ENCODE measurements at places on chromosomes 3 and 15.
A peak's percentile ranks its signal among the peaks of the same experiment; 100 is the strongest.

DNA sequence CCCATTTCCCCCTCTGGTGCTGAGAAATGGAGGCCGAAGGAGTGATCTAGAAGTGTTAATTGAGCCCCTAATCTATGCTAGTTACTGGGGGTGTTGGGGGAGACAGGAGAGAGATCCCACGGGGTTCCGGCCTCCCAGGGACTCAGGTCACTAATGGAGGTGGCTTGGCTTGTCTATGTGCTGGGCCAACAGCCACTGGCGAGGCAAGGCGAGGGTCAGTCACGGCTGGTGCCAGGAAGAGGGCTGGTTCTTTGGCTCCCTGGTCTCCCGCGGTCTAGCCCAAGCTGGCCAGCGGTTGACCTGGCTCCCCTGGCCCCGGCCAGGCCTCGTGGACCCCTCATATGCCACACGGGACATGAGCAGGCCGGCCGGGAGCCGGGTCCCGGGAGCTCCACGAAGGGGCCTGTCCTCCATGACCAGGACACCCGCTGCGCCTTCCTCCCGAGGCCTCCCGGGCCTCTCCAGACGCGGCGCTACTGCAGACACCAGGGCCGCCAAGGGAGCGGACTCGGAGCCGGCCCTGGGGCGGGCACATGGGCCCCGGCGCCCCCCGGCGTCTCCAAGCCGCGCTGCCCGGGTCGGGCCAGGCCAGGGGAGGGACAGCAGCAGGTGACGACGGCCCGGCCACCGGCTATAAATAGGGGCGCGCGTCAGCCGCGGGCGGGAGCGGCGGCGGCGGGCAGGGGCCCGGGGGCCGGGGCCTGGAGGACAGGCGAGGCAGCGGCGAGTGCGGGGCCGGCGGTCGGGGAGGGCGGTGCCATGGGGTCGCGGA lies at the start of gene ALPK3:
ALPK3 (plus strand) TSS at position 663 of the 772 bp plus-strand sequence; CDS start at position 760, 97 bp downstream.
- no peak for DNase-seq

DNA sequence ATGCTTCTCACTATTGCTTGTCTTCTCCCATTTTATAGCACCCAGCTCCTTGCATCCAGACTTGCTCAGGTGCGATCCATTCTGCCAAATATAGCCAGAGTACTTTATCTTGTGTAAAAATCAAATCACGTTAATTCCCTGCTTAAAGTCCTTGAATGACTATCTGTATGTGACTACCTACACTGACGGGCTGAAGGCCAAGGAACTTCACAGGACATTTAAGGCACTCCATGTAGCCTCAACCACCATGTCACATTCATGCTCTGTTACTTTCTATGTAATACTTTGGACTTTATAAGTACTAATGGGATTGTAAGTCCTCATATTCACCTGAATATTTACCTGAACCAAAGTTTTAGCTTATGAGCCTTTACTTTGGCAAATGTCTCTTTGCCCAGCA lies 489.9 kb downstream of the MECOM start:
- no peak for DNase-seq

- DNase-seq = no peak
Measured at GRCh38 chr15:68386587-68387288, 45.2 kb downstream of the ITGA11 start.

- DNase-seq = peak; percentile 31
Measured at GRCh38 chr15:85474700-85475316, 94.4 kb downstream of the AKAP13 start.

- DNase-seq = peak; percentile 85
Measured at GRCh38 chr3:32502118-32502945, at the start of gene CMTM6. Gene CMTM6, minus strand, starts transcription at chr3:32502852. Its CDS starts 107 bp downstream, at chr3:32502745.

DNA sequence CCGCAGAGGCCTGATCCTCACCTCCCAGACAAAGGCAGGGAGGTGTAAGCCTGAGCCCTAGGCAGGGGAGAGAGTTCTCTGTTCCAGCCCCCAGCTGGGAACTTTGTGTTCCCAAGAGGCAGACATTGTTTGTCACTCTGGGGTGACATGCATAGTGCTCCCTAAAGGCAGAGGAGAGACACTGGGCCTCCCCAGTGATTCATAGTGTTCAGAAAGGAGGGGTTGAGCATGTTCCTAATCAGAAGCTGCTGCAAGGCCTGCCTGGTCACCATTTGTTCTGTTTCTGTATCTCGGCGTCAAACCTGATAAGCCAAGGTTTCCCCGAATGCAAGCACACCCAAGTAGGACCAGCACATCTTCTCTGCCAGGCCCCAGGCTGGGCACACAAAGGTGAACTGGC lies 24.0 kb upstream of the SLC6A6 start:
- no peak for DNase-seq

- DNase-seq = peak; percentile 13
Measured at GRCh38 chr3:120399372-120399771, 50.2 kb upstream of the LRRC58 start.

- no peak for DNase-seq
Measured at GRCh38 chr3:152346740-152347139, 78.0 kb downstream of the MBNL1 start.

GRCh38 chr3:17749705-17750293 lies 7.4 kb upstream of the TBC1D5 start:
- no peak for DNase-seq

DNA sequence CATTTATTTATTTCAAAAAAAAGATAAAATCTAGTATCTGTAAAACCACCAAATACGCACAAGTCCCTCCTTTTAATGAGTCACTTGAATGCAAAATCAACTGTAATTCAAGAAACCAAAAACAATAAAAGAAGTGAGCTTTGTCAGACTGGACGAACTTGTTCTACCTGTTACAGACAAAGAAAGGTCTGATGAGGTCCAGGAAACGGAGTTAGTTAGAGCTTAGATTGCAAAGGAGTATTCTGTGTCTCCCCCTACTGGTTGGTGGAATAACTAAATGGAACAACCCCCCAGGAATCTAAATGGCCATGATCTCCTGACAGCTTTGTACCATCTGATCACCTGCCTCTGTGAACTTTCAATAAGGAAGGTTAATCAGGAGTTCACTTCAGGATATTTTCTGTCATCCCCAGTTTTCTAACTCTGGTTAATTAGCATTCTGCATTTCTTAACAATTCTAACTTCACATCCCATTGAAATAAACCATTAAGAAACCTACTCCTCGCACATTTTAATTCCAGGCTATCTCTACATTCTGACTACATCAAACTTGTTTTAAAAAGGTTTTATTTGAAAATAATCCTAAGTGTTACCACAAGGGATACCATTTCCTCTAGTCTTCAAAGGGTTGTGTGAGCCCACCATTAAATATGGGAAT lies 333.0 kb upstream of the SATB1 start:
- DNase-seq = no peak

DNA sequence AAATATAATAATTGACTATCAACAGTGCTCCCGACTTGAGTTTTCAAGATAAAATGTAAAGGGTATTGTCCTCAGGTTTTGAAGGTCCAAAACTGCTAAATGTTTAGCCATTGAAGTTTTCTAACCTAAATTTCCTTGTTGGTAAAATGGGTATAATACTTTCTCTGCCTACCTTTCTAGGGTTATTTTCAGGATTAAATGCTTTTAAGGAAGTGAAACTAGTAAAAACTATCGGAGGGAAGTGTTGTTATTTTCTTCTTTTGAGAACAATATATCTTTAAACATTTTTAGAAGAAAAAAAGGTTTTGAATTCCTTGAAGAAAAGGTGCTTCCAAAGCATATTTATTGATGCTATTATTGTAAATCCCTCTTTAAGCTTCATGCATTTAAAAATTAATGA lies 67.3 kb downstream of the FILIP1L start:
- DNase-seq = no peak

DNA sequence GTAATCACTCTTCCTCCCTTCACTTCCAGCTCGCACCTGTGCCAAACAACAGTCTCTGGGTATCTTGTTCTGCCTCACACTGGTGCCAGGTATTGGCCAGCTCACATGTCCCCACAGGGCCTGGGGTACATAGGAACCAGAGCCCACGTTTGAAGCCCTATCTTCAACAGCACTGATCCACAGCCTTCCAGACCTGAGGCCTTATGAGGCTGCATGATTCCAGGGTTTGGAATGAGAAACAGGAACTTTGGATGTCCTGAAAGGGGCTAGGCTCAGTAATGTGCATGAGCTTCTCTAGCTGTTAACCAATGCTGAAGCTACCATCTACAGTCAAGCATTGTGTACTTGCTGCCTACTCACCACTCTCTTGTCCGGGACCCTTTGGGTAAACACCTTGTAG lies 92.4 kb downstream of the GPR156 start:
- peak; percentile 29 for DNase-seq

GRCh38 chr15:98417346-98417745 lies 231.0 kb upstream of the IGF1R start:
- no peak for DNase-seq

- DNase-seq = no peak
Measured at GRCh38 chr3:52198643-52199608, 966 bp downstream of the ALAS1 start.

All from EH (cell line).